ENCODE measurements at places on chromosomes 4 and X.

GRCh38 chr4:14087921-14088320 lies 460.4 kb upstream of the BOD1L1 start:
- DNase-seq: no peak

DNA sequence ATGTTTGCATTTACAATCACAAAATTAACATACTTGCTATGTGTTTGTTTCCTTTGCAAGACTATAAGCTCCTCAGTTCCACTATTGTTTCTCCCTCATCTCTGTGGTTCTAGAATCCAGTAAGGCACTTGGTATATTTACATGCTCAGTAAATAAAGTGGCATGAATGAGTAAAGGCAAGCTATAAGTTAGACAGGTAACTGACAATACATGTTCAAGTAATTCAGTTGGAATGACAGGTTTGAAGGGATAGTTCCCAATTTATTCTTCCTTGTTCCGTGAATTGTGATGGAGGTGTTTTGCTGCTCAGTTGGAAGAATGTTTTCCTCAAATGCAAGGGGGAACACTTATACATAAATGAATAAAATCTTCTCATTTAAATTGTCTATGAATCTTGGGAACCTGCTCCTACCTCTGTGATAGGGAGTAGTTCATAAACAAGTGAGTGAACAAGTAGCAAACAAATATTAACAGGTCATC lies 54.1 kb upstream of the DHX15 start:
- DNase-seq: no peak

- no peak for DNase-seq
Observed at GRCh38 chr4:168584321-168584771, 87.5 kb downstream of the PALLD start.

GRCh38 chrX:24018809-24019208 lies 8.2 kb downstream of the KLHL15 start:
- DNase-seq: no peak

DNA sequence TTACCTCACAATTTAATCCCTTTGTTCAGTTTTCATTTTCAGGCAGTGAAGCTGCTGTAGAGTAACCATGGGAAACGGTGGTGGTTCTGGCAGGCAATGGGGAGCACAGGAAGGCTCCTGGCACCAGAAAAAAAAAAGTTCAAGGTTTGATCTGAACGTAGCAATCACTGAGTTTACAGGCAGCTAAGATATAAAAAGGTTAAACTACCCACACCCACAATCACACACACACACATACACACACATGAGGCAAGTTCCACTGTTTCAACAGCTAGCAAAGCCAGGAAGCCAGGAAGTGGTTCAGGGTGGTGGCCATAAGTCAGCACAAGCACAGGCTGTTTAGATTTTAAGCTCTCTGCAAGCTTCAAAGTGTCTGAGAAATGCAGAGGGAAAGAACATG lies at the start of gene SULT1B1:
Gene SULT1B1, minus strand, starts transcription at position 166 of the 400 bp plus-strand sequence. CDS start 5,403 bp downstream, outside the sequence.
- DNase-seq: no peak

DNA sequence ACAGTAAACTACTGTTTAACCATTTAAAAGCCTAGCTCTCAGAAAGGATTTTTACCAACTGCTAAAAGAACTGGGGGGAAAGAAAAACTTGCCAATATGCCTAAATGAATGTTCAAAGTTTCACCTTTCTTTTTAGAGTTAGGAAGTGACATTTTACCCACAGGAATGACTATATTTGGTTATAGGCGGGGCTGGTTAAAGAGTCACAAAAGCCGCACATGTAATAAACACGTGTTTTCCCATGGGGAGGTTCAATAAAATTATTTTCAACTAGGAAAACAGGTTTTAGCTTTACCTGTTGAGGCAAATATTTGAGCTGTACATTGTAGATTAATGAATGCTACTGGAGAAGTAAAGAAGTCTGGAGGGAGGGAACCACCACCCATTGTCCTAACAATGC lies 41.6 kb upstream of the UGDH start:
- DNase-seq: no peak

- no peak for DNase-seq
Observed at GRCh38 chrX:68877606-68878005, 48.8 kb downstream of the EFNB1 start.

- DNase-seq: no peak
Observed at GRCh38 chr4:56261027-56261426, 126.3 kb downstream of the AASDH start.

DNA sequence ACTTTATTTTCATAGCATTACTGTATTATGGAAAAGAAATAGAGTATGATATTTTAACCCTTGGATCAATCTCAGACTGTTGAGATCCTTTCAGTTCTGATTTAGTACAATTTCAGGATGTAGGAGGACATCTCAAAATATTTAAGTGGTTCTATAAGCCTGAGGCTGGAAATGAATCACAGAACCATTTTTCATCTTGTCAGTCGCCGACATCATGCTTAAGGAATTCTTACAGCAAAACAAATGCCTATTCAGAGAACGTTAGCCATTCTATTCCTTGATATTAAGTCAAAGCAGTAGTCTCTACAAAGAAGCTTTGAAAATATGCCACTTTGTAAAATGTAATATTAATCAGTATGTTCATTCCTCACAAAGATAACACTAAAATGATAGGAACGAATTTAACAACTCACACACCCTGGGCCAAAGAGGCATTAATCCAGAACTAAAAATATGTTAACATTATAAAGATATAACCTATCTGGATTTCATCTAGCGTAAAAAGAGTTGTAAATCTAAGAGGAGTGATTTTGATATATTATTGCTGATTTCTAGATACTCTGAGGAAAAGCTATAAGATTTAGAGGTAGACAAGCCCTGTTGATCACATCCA lies 152.0 kb downstream of the GASK1B start:
- no peak for DNase-seq

DNA sequence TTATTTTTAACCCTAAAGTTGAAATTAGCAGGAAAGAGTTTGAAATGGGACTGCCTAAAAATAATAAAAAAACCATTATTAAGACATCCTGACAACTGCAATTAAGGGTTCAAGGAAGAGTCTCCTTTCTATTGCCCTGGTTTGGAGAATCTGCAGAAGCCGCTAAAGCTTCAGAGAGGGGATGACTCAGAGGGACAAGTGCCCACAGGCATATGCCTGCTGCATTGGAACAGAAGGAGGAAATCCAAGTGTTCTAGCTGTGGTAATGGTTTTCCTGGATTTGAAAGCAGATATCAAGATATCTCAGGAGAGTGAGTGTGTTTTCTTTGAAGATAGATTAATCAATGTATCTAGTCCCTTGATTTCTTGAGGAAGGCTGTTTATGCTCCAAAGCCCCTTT lies 235.1 kb upstream of the TAPT1 start:
- no peak for DNase-seq

DNA sequence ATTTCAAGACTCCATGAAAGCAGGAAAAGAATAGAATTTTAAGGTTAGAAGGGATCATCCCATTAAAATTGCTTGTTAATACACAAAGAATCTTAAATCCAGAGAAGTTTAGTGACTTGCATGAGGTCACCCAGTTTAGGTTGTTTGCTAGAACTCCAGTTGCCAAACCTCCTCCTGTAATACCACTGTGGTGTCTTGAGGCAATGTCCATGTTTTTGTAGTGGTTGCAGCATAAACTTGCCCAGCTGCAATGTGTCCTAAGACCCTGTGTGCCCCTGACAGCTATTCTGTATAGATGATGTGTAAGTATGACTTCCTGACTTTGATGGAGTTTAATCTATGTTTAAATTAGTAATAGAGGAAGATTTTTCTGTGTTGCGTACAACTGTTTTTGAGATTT lies 6.3 kb downstream of the SFRP2 start:
- DNase-seq: no peak

DNA sequence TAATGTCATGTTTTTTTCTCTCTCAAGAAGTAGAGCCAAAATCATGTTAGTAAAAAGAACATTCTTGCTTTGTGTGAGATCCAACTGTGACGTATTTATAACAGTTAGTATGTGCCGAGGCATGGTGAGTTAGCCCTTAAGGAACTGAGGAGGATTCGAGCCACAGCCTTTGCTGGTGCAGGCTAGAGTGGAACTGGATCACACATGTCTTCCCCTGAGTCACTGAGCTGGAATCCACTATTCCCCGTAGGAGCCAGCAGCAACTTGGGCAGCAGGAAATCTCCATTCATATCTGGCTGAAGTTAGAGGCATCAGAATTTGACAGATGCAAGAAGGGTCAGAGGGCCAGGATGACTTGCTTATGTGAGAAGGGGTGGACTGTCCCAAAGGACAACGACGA lies 144.6 kb upstream of the KIT start:
- no peak for DNase-seq

DNA sequence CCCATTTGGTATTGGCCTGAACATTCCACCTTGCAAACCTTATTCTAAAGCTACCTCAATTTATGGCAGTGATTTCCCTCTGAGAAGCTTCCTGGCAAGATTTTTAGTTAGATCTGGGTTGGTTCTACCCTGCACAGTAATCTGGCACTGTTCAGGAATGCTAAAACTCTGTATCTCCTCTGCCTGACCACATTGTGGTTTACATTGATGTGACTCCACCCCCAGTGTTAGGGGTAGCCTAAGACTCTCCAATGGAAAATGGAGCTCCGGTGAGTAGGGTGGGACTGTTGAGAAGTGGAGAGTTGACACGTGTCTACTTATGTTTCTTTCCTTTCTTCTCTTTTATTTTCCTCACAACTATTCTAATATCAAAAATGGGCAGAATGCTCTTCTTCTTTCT lies 45.4 kb downstream of the BMPR1B start:
- no peak for DNase-seq

GRCh38 chrX:155779831-155780230 lies 101.3 kb upstream of the VAMP7 start:
- DNase-seq: no peak

DNA sequence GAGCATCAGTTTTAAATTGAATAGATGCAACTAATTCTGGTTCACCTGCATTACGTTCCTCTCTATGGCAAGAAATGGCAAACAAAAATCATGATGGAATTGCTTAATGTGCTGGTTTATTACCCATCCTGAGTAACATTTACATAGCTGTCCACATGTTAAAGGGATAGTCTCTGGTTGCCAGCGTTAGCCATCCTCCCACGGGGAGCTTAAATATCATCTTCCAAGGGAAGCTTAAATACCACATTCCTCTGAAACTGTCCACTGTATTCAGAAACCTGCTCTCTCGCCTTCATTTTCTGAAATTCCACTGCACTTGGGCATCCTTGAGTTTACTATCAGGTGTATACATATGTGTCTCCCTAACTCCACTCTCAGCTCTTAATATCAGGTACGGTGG lies 586.6 kb downstream of the TLL1 start:
- DNase-seq: no peak

DNA sequence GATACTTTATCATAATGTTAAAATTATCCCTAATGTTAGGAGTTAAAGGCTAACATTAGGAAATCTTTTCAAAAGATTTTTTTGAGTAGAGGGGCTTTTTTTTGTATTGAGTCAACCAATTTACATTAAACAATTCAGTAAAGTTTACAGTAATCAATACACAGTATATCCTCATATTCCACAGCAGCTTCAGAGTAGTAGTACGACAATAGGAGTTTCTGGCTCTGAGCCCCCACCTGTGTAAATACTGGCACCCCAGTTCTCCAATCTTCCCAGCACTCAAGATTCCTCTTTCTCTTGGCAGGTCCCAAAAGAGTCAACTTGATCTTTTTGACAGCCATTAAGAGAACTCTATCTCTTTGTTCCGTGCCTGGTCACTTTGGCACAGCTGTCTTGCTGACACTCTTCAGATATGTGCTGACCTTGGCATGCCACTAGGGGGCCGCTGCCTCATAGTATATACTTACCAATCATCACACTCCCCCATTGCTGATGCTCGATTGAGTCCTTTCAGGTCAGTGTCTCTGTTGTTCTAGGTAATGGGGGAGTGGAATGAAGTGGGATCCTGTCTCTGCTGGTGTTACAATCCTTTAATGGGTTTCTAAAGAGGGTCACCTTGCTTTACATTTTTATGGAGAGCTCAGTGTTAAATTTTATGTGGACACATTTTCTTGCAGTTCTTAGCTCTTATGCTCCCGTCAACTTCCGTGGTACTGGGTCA lies 19.5 kb upstream of the CCNI start:
- DNase-seq: peak; percentile 55

DNA sequence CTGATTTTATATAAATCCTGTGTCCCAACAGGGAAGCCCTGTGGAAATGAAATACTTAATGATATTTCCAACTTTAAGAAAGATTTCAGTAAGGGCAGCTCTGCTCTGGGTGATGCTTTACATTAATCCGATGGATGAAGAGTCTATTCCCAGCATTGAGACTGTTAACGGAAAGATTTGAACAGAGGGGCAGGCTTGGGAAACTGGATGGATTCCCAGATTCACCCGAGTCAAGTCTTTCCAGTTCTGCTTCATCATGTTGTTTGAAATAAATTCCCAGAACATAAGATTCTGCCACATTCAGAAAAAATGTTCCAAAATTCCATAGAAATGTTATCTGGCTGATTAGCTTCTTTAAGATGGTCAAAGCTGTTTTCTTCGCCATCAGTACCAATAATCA lies 246.0 kb downstream of the FBXW7 start:
- DNase-seq: no peak

- DNase-seq: no peak
Observed at GRCh38 chr4:183171484-183172267, 72.6 kb downstream of the WWC2 start.

DNA sequence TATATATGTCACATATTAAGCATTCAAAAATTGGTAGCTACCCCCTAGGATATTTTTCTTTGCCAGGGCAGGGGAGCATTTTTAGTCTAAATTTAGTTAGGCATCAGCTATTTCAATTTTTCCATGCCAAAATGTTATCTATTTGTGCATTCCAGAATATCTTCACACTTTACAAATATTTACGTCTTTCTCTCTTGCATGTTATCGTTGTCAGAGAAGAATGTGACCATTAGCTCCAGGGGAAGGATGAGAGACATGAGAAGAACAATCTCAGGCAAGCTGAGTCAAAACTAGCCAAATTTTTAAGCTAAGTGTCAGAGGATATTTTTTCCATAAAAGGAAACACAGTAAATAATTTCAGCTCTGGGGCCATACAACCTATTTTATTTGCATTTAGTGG lies 885.0 kb upstream of the EPHA5 start:
- no peak for DNase-seq
